Dermis blood vessel endothelial cell (primary cell): ENCODE measurements at places on chromosomes 7 and 10. TPM values are rescaled to one million over a fixed set of nuclear protein-coding genes. Genes with fewer than 3 reads are reported as not detected.

The ZNF33A gene
- total RNA-seq: 23.1 and 26.9 TPM in 2 replicates

The TRIL gene
- total RNA-seq: 24.7 and 27.5 TPM in 2 replicates

The PDK4 gene
- total RNA-seq: 88.9 and 105 TPM in 2 replicates

The OR13A1 gene
- not detected in 2 replicates for total RNA-seq

The PNLIPRP2 gene
- total RNA-seq: not detected in 2 replicates

The LRRC17 gene
- total RNA-seq: 1.2 and 2.0 TPM in 2 replicates

The TSPAN12 gene
- 74.5 and 83.4 TPM in 2 replicates for total RNA-seq

The TFEC gene
- total RNA-seq: 2.0 and 3.1 TPM in 2 replicates

The NSUN6 gene
- total RNA-seq: 3.6 and 7.3 TPM in 2 replicates

The STOX1 gene
- 0.33 and 0.34 TPM in 2 replicates for total RNA-seq

The MALRD1 gene
- total RNA-seq: 0.09 TPM in 1 of 2 replicates, not detected in the other

The TACR2 gene
- 0.09 and 0.34 TPM in 2 replicates for total RNA-seq

The SPDYE5 gene
- total RNA-seq: not detected in 2 replicates

The SPAM1 gene
- total RNA-seq: not detected in 2 replicates

The DRGX gene
- total RNA-seq: not detected in 2 replicates

The LRRC4 gene
- total RNA-seq: 1.0 and 1.2 TPM in 2 replicates

The ZNF655 gene
- 10.0 and 10.9 TPM in 2 replicates for total RNA-seq

The SKIDA1 gene
- total RNA-seq: 1.0 and 2.6 TPM in 2 replicates

The LEP gene
- not detected in 2 replicates for total RNA-seq

The TMEM178B gene
- 0.09 and 0.34 TPM in 2 replicates for total RNA-seq

The SFRP4 gene
- 0.09 TPM in 1 of 2 replicates, not detected in the other for total RNA-seq

The ASB15 gene
- not detected in 2 replicates for total RNA-seq

The MMP21 gene
- 0.34 and 0.65 TPM in 2 replicates for total RNA-seq

The STARD3NL gene
- total RNA-seq: 110 and 111 TPM in 2 replicates

The TNRC18 gene
- 42.5 and 89.4 TPM in 2 replicates for total RNA-seq

The CCL26 gene
- total RNA-seq: not detected in 2 replicates

The KLHDC10 gene
- total RNA-seq: 26.9 and 33.8 TPM in 2 replicates

The HMX3 gene
- total RNA-seq: not detected in 2 replicates

The PRKG1 gene
- 1.3 and 4.1 TPM in 2 replicates for total RNA-seq

The PIP gene
- total RNA-seq: not detected in 2 replicates
